ENCODE measurements at places on chromosomes 1 and 21.

- DNase-seq = no peak
Observed at GRCh38 chr21:42474043-42474831, 21.8 kb downstream of the RSPH1 start.

- no peak for DNase-seq
Observed at GRCh38 chr1:2952371-2952770, 68.9 kb upstream of the ACTRT2 start.

- DNase-seq = no peak
Observed at GRCh38 chr1:235325139-235325538, 2.8 kb downstream of the ARID4B start.

DNA sequence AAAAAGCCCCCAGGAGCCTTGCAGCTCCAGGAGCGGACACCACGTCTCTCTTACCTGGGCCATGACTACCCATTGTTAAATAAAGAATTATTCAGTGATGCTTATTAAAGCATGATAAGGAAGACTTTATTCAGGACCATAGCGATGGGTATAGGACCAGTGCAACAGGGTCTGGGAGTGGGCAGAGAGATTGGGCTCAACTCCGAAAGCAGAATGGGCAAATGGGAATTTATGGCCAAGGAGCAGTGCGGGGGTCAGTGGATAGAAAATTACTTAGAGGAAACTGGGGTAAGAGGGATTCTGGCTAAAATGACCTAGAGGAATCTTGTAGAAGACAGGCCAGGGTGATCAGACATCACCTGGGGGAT lies 580 bp upstream of the ATP5PO start:
- DNase-seq = no peak

- DNase-seq = no peak
Observed at GRCh38 chr1:192901500-192901899, 92.7 kb downstream of the RGS2 start.

GRCh38 chr1:195965475-195965874 lies 642.8 kb downstream of the KCNT2 start:
- DNase-seq = no peak

DNA sequence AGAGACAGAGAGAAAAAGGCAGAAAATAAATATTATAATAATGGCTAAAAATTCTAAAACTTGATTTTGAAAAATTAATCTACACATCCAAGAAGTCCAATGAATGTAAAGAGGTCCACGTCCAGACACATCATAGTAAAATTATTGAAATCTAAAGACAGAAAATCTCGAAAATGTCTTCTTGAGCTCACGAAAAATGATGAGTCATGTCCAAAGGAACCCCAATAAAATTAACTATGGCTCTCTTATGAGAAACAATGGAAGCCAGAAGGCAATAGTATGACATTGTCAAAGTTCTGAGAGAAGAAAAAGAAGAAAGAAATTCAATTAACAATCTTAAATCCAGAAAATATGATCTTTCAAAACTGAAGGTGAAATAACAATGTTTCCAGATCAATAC lies 84.6 kb downstream of the LRRIQ3 start:
- no peak for DNase-seq

DNA sequence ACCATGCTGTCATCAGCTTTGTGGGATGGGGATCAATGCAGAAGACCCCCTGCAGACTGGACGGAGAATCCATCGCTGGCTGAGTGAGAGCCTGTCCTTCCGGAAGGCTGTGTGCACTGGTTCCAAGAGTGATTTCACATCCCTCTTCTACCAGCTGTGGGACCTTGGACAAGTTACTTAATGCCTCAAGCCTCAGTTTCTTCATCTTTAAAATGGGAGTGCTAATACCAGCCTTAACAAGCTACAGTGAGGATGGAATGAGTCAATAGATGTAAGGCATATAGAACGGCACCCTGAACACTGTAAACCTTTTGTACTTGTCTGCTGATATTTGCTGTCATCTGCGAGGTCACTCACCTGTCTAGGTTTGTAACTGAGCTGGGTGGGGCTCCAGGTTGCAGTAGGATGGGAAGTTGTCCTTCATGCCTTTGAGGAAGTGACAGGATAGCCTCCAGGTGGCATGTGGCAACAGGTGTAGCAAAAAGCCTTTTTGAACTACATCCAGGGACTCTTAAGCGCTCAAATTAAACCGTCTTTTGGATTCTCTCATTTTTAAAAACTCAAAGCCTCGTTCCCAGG lies 27.5 kb downstream of the TMEM51 start:
- DNase-seq = no peak

- DNase-seq = peak; percentile 77
Observed at GRCh38 chr1:32754317-32755097, 51.9 kb upstream of the SYNC start.

GRCh38 chr21:34593423-34593822 lies 21.5 kb downstream of the RCAN1 start:
- DNase-seq = no peak

DNA sequence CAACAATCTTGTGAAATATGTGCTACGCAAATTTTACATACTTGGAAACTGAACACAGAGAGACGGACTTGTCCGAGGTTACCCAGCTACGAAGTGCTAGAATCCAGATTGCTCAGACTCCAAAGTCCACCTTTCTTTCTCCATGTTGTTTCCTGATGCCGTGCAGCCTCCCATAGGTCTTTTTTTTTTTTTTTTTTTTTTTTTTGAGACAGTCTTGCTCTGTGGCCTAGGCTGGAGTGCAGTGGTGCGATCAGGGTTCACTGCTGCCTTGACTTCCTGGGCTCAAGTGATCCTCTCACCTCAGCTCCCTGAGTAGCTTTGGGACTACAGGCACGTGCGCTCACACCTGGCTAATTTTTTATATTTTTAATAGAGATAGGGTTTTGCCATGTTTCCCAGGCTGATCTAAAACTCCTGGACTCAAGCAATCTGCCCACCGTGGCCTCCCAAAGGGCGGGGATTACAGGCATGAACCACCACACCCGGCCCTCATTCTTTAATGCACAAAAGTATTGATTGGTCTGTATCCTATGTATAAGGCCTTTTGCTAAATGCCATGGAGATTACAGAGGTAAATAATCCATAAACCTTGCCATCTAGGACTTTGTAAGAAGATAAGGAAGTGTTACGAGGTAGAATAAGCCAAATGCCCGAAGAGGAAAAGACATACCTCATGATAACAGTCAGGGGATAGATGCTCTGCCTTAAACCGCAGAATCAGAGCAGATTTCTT lies 92.8 kb downstream of the C1orf21 start:
- no peak for DNase-seq

GRCh38 chr1:4115191-4115900 lies 215.3 kb upstream of the C1orf174 start:
- DNase-seq = no peak

DNA sequence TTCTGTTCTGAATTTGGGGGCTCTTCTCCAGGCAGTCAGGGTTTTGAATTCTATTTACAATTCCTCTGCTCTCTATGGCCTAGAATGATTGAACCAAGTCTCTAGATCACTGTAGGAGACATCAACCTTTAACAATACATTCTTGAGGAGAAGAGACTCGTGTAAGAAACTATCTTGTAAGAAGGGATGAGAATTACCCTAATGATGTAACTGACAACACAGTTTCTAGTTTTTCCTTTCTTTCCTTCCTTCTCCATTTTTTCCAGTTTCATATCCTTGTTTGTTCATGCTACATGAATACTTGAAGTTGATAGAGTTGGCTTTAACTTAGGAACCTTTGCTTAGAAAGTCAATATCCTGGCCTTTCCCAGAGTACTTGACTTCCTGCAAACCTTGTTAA lies 1.3 kb upstream of the ATP1A1 start:
- DNase-seq = no peak

- no peak for DNase-seq
Observed at GRCh38 chr1:246709196-246709595, 15.0 kb upstream of the SCCPDH start.

DNA sequence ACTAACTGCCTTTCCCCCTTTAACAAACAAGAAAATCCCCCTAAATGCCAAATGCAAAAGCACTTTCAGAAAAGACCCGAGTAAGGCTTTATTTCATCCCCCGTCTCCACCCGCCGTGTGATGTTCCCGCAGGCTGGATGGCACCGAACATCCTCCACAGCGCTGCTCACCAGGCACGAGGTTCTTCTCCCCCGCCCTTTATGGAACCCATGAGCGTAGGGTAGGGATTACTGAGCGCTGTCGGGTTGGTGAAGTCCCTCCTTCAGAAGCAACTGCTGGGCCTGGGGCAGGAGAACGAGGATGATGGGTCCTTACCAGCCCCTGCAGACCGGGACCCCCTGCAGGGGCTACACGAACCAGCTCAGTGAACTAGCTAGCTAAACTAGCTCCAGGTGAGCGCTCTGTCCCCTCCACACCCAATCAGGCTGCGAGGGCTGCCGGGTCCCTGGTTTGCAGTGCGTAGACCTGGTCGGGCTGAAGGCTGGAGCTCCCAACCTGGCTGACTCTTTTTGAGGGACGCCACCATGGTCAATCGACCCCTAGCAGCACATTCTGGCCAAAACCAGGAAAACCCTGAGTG lies 80.4 kb downstream of the ITPKB start:
- DNase-seq = no peak

GRCh38 chr1:91604632-91605031 lies 104.0 kb downstream of the CDC7 start:
- DNase-seq = no peak

DNA sequence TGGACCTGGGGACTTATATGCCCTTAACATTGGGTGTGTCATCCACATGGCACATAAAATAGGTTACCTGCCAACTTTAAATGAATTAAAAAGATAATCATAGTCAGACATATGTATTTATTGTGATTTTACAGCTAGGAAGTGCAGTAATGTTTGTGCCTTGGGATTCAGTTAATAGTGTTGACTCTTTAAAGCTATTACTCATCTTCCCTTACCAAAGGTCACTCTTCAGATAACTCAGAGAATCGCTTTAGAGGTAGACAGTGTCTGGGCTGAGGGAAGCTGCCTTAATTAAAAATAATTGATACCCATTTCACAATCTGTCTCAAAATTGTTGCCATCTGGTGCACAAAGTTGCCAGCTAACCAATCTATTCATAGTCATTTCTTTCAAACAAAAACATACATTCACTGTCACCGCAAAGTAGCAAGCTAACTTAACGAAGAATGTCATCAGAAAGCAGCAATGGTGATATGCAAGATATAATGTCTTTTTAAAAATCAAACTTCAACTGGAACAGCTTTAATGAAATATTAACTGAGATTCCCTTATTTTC lies 3.0 kb upstream of the KRTAP15-1 start:
- DNase-seq = no peak

DNA sequence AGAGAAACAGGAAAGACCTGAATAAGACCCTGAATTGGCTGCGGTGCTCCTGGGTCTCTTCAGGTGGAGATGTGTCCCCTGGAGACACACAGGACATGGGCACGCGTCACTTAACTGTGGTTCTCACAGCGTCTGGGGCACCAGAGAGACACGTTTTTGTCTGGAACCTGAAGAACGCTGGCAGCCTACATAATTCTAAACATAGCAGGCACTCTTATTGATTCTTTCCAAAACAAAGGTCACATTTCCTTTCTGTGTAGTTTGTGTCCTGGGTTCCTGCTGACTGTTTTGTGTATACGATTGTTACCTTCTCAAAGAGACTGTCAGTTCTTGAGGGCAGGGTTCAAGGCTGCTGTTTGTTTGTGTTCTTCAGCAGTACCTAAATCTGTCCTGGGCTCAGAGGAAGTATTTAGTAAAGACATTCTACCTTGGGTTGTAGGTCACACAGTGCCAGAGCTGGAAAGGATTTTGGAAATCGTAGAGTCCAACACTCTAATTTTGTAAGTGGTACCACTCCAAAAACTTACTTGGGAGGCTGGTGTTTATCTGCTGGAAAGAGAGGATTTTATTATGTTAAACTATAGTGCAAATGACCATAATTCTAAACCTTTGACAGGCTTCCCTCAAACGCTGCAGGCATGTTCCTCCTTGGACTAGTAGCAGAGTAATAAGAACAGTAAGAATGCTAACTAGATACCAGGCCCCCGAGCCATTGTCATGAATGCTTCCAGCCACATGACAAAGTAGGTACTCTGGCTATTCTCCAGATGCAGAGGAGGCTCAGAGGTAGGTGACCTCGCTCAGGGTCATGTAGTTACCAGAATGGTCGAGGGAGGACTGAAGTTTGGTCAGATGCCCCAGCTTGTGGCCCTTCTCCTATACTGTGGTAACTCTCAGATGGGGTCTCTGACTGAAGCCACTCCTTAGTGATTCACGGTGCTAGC lies 164.3 kb downstream of the DHRS3 start:
- DNase-seq = no peak

All from nephron progenitor cell (in vitro differentiated cells).